Activated CD4-positive, alpha-beta memory T cell treated with anti-CD3 and anti-CD28 coated beads, Interleukin-2, amount 10 ng/mL, durations not matched to agents 7 days and 5 days (primary cell): ENCODE measurements at places on chromosomes 7 and 10. TPM values are rescaled to one million over a fixed set of nuclear protein-coding genes. Genes with fewer than 3 reads are reported as not detected.

The SCIN gene
- not detected for total RNA-seq

The SNCG gene
- not detected for total RNA-seq

The RAPGEF5 gene
- 0.93 TPM for total RNA-seq

The RELN gene
- not detected for total RNA-seq

The ELN gene
- not detected for total RNA-seq

The PIK3CG gene
- total RNA-seq = 49.6 TPM
